Hypothalamus (tissue), 51 donors: ENCODE measurements at places on chromosomes 11 and 22.
A peak's percentile ranks its signal among the peaks of the same experiment; 100 is the strongest.

- DNase-seq = no peak
Measured at GRCh38 chr11:76791861-76792260, 8.7 kb downstream of the TSKU start.

DNA sequence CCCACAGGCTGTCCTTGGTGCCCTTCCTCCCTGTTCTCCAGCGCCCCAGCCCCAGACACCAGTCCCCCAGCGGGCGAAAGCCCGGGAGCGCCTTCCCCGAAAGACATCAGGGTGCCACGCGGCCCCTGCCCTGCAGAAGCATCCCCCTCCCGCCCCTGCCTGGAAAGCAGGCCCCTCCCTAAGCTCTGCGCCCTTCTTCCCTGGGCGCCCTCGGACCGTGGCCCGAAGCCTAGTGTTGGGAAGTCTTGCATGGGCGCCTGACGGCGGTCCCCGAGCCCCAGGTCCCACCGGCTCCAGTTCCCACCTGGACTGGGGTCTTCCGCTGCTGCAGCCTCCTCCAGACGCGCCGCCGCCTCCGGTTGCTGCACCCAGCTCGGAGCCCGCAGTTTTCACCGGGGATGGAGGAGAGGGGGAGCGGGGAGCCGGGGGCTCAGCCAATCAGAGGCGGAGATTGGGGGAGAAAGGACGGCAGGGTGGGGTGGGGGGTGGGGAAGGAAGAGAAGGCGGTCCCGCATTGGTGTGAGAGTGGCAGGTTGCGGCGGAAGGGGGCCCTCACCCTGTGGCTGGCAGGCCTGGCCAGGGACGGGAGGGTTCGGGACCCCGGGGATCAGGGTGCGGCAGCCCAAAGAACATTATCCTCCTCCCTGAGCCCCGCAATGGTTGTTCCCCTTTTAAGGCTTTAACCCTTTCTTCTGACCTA is at the start of gene THY1:
THY1 (minus strand) TSS at position 364 of the 700 bp plus-strand sequence. CDS start 2,267 bp downstream, outside the sequence.
- DNase-seq = peak; percentile 57

- no peak for DNase-seq
Measured at GRCh38 chr22:42685941-42686653, 34.6 kb downstream of the A4GALT start.

- no peak for DNase-seq
Measured at GRCh38 chr11:85783758-85784157, 27.2 kb downstream of the SYTL2 start.

DNA sequence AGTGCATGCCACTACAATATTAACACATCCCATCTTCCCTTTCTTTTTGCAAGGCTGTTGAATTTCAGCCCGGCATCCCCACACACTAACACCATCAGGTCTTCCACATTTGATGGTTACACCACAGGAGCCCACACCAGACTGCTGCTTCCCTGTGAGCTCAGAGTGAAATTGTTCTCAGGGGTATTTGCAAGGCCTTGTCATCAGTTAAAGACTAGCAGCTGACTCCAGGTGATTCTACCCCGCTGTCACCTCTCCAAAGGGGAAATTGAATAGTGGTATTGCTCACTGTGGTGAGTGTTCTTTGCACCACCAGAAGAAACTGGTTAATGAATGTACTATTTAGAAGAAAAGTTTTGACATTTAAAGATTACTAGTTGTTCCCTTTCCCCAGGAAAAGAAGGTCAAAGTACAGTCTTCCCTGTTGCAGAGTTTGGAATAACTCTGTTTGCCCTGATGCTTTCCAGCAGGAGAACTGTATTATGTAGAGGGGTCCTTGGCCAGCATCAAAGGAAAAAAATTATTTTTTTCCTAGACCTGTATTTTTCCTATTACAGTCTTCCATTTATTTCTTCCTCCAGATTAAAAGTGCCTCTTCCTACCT is 41.9 kb downstream of the BID start:
- no peak for DNase-seq
